IPS DF 6.9 (cell line): ENCODE measurements at places on chromosomes 5 and 9.

- peak; percentile 9 for DNase-seq
These were observed 157.9 kb upstream of the FBN2 start for GRCh38 chr5:128695791-128696530.

- no peak for DNase-seq
These were observed 330.4 kb upstream of the EDIL3 start for GRCh38 chr5:84715091-84715490.

- DNase-seq: no peak
These were observed 42.3 kb upstream of the JMY start for GRCh38 chr5:79193643-79194042.

DNA sequence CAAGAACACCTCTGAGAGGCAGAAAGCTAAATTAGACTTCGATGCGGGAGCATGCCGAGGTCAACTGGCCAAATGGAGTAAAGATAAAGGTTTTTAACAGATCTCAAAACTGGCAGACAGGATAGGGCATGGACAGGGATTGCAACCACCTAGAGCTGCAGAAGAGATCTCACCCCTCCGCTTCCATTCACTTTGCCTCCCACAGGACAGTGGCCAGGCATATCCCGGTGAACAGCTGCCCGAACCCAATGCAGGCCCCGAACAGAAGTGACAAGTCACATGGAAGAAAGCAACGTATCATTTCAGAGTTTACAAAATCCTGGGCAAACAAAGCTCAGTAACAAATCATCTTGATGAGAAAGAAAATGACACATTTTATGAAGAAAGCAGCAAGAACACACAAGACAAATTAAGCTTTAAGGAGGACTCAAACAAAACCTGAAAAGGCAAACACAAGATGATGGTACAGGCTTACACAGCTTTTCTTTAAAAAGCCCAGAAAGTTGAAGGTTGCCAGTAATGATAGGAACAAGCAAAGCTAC, 18.4 kb downstream of the RNF130 start:
- no peak for DNase-seq

GRCh38 chr9:136840877-136841645, 1.2 kb upstream of the AJM1 start:
- no peak for DNase-seq

DNA sequence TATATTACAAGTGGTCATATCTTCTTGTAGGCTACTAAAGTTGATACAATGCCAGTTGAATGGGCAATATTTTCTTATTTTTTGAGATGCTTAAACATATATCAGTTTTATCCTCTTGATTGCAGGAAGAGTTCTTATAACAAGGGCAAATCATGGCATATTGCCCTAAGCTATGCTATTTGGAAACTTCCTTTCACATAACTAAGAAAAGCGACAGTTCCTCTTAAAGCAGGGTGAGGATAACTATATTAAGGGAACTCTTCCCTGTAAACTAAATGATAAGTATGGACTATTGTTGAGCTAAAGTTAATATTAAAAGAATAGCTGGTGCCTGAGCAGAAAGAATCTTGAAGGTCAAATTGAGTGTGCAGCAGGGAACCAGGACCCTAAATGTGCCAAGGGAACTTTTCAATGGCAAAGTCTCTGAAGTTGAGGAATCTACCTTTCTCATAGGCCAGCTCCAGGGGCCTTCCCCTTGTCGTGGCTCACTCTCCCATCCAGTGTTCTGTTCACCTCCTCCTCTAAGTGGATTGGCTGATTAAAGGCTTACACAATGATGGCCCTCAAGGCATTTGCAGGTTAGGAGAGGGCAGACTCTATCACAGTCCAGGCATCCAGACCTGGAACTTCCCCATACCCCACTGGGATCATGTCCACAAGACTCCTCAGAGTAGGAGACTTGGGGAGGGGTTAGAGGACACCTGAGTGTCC, 26.8 kb downstream of the FYB1 start:
- DNase-seq: no peak

DNA sequence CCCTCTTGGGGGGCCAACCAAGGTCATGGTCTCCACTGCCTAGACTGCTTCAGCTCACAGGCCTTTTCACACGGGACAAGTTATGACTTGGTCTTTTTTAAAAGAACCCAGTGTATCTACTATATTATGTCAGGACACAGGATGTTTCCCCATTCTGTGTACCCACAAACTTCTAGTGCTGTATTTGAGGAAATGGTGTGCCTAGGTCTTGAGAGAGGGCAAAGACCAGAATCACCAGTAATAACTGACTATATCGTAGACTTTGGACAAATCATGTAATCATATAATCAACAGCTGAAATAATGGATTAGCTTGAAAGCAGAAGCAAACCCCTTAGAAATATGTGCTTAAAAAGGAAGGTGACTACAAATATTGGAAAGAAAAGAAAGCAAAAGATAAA, 133.3 kb downstream of the ARL15 start:
- DNase-seq: no peak

- DNase-seq: no peak
These were observed 119.4 kb downstream of the TTC39B start for GRCh38 chr9:15187589-15187988.

DNA sequence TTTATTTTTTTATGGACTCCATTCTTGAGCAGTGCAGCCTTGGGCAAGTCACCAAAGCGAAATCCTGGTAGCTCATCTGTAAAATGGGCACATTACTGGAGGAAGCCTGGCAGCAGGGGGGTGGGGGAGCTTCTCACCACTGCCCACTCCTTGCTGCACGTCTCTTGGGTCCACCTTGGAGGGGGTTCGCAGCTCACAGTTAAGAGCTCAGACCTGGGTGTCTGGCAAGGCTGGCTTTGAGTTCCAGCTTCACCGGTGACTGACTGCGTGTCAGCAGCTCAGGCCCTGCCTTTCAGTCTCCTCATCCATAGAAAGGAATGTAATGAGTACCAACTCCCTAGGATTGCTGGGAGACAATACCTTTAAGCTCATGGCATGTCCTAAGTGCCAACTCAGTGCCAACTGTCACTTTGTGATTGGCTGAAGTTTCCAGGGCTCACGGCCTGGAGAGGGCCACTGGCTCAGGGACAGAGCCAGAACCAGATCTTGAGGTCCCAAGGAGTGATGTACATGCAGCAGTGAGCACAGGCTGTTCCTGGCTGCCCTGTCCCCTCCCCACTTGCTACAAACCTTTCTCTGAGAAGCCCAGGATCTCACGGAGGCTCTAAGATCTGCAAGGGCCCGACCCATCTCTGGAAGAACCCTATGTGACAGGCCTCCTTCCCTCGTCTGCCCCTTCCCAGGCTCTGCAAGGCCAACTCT, 72.9 kb downstream of the C9orf50 start:
- DNase-seq: no peak

GRCh38 chr5:76715736-76716455, at the start of gene F2R:
F2R (plus strand) TSS chr5:76716126; CDS start chr5:76716308, 182 bp downstream.
- no peak for DNase-seq

GRCh38 chr5:76592692-76593091, 30.5 kb downstream of the F2RL2 start:
- DNase-seq: no peak

- DNase-seq: no peak
These were observed 59.1 kb downstream of the GTF3C4 start for GRCh38 chr9:132729235-132729890.

- no peak for DNase-seq
These were observed 17.4 kb downstream of the GFI1B start for GRCh38 chr9:132995879-132996278.

DNA sequence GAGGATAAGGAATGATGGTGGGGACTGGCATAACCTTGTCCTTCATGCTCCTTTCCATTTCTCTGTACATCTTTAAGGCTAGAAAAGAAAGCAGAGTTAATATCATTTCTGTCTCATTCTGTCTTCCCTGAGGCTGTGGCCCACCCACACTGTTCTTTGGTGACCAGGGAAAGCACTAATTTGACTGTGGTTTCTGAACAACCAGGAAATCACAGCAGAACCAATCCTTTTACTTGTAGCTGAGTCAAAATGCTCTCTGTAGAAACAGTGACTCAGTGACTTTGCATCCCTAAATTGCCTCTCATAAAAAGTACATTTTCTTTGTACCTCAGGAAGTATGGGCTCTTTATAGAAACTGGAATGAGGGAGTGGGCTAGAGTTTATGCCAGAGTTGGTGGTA, 28.1 kb downstream of the IL33 start:
- DNase-seq: no peak

DNA sequence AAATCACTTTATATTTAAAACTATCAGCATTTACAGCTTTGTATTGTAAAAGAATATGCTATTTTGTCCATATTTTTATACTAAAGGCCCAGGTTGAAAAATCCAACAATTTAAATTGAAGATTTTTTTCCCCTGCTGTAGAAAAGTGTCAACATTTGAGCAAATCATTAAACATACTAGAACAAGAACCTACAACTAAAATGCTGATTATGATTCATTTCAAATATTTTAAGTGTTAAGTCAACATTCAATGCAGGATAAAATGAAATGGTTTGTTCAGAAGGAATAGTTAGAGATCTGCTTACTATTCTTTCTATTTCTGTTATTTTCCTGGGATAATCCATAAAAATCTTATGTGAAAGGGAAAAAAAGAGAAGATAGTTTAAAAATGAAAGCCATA, 866.5 kb upstream of the DMAC1 start:
- DNase-seq: no peak

- no peak for DNase-seq
These were observed 11.0 kb downstream of the AKNA start for GRCh38 chr9:114376586-114377445.

GRCh38 chr9:75164573-75164972, 76.3 kb downstream of the OSTF1 start:
- DNase-seq: no peak

GRCh38 chr5:73901043-73901442, 275.0 kb downstream of the ARHGEF28 start:
- no peak for DNase-seq

- DNase-seq: no peak
These were observed 218.8 kb upstream of the NR4A3 start for GRCh38 chr9:99602854-99603253.

DNA sequence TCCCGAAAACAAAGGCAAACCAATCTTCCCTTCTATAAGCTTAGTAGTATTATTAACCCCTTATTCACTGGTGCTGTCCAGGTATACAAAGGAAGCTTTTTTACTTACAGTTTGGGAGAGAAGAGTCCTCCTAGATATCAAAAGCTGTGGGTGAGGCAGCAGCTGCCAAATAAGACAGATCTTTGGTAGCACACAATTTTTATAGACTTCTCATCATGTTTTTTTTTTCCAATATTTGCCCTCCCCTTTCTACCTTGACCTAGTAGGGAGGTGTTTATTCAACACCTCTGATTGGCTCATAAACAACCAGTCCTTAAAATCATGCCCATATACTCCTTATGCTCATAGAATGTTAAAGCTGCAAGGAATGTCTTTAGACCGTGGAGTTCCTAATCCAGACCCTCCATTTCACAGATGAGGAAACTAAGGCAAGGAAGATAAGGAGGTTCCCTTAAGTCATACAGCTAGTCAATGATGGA, at the start of gene ALDOB:
ALDOB (minus strand) TSS at position 174 of the 479 bp plus-strand sequence. CDS start 4,887 bp downstream, outside the sequence.
- DNase-seq: no peak

- no peak for DNase-seq
These were observed 52.5 kb downstream of the ANKDD1B start for GRCh38 chr5:75663579-75664284.

GRCh38 chr5:139131062-139131461, 67.1 kb downstream of the SIL1 start:
- no peak for DNase-seq

- no peak for DNase-seq
These were observed 60.9 kb upstream of the GDNF start for GRCh38 chr5:37900692-37901091.

DNA sequence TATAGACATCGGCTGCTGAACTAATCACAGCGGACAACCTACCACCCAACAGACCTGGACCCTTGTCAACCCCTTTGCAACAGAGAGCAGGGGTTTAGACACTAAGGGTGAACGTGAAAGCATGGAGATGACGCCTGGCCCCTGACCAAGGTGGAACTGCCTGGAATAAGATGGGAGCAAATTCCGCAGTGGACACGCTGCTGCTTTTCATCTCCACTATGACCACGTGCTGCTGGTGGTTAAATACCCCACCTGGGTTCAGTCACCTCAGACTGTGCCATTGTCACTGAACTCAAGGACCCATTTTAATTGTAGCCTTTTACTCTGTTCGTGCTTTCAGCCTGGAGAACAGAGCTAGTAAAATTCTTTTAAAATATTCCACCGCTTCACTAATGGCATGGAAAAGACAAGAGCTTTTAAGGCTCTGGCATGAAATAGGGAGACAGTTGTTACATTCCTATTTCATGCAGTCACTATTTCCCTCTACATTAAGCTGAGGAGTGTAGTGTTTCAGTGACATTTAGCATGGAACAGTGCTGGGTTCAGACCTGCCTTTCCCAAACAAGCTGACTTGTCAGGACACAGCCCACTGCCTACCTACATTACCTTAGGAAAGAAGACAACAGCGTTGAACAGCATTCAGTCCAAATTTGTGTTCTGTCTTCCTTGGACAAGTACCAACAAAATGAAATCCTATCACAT, 96.8 kb downstream of the ANKRD18B start:
- no peak for DNase-seq

GRCh38 chr5:39218482-39219402, 621 bp downstream of the FYB1 start:
- no peak for DNase-seq

DNA sequence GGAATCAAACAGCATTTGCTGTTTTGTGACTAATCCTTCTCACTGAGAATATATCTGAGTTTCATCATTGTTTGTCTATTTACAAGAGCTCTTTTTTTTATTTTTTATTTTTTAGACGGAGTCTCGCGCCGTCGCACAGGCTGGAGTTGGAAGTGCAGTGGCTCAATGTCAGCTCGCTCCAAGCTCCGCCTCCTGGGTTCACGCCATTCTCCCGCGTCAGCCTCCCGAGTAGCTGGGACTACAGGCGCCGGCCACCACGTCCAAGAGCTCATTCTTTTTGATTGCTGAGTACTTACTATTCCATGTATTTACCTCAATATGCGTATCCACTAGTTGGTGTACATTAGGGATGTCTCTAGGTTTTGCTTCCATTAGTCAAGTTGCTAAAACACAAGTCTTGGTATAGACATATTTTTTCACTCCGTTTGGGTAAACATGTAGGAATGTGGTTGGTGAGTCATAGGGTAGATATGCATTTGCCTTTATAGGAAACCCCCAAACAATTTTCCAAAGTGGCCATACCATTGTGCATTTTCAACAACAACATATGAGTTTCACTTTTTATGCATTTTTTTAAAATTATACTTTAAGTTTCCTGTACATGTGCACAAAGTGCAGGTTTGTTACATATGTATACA, 1005.0 kb upstream of the CDH10 start:
- no peak for DNase-seq
